ENCODE measurements at places on chromosomes 2 and 18.

- no peak for DNase-seq
Observed at GRCh38 chr2:176891105-176891504, 321.5 kb upstream of the HNRNPA3 start.

- no peak for DNase-seq
Observed at GRCh38 chr2:205245652-205246051, 436.6 kb upstream of the NRP2 start.

DNA sequence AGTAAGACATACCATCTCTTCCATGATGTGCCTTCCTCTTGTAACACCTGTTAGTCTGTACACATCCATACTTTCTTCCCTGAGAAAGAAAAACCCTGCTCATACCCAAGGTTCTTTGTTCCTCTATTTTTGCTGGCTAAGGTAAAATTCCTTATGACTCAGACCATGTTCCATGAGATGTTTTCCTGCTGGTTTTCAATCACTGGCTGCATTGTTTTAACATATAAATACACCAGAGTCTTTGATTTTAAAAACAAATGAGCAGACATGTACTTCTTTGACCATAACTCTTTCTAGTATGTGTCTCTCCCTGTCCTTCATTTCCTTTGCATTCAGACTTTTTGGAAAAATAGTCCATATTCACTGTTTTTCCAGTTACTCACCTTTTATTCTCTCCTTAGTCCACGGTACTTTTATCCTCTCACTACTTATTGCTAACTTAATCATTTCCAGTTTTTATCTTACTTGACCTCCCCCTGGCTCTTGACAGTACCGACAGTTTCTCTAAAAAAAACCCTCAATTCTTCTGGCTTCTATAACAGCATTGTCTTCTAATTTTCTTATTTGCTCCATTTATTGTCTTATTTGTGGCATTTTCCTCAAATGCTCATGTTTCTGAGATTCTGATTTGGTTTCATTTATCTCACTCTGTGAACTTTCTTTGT lies 4.3 kb downstream of the VAPA start:
- DNase-seq: no peak

DNA sequence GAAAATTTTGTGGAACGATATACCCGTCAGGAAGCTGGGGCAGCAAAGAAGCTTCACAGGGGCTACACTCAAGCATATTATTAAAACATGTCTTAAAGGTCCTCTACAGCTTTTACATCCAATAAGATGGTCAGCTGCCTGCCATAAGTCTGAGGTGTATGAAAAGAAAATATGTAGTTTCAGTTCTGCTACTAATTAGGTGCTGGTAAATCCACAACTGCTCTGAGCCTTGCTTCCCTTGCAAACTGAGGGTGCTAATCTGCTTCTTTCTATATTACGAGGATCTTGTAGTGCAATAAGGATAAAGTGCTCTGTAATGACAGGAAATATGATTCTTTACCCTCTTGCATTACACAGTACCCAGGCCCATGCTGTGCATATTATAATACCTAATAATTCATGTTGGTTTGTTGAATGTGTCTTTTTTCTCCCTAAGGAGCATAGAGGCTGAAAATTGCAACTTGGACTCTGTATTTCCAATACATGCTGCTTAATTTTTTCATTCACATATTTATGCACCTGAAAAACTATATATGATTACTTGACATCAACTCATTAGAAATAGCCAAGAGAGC lies 14.5 kb upstream of the SLC8A1 start:
- DNase-seq: no peak

DNA sequence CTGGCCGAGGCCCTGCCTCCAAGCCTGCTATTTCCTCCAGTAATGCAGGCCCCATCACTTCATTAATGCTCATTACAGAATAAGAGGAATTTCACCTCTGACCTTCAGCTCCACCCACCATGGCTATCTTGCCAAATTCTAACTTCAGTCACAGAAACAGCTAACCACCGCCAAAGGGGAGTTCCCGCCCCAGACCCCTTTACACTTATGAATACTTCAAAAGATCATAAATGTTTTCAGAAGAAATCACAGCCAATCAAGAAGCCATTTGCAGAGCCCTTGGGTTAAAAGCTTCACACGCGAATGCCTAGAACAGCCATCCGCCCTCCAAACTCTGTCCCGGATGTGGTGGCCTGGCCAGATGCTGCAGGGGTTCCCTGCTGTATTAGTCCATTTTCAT lies 73.8 kb upstream of the TWIST2 start:
- DNase-seq: no peak

GRCh38 chr2:167510071-167510759 lies 621.9 kb downstream of the XIRP2 start:
- DNase-seq: no peak

- DNase-seq: no peak
Observed at GRCh38 chr2:107615039-107615438, 211.7 kb upstream of the RGPD4 start.

DNA sequence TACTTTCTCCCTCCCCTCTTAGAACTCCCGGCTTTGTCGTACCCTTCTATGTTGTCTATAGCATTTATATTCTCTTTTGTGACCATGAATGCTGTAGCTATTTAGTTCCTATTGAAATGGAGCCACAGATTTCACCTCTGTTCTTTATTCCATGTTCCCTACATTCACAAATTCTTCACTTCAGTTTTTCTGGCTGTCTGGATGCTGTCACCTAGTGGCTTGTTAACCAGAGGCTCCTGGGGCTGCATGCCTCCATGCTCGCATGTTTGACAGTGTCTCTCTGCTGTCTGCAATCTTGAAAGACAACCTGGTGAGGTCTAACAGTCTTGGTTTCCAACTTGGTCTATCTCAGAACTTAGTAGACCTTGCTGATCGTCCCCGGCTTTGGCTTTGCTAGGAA lies 48.2 kb downstream of the CFAP221 start:
- DNase-seq: no peak

- DNase-seq: no peak
Observed at GRCh38 chr2:44148999-44149398, 19.7 kb upstream of the PPM1B start.

- no peak for DNase-seq
Observed at GRCh38 chr18:63315131-63315662, 4.4 kb downstream of the BCL2 start.

DNA sequence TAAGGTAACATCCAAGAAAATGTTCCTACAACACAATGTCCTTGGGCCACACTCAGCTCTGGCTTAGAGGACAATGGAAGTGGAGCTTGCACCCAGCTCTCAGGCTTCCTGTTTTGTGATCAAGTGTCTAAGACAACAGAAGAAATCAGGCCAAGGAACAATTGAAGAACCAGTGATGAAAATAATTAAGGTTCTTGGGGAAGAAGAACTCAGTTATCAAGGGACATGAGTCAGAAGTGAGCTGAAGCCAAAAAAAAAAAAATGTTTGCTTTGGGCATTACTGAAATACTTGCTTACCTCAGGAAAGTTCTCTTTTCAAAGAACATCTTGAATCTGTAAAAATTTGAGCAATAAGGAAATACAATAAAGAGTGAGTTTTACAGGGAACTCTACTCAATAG lies 299.0 kb downstream of the FBXO15 start:
- DNase-seq: no peak

- no peak for DNase-seq
Observed at GRCh38 chr18:1267021-1267420, 362.4 kb downstream of the ADCYAP1 start.

DNA sequence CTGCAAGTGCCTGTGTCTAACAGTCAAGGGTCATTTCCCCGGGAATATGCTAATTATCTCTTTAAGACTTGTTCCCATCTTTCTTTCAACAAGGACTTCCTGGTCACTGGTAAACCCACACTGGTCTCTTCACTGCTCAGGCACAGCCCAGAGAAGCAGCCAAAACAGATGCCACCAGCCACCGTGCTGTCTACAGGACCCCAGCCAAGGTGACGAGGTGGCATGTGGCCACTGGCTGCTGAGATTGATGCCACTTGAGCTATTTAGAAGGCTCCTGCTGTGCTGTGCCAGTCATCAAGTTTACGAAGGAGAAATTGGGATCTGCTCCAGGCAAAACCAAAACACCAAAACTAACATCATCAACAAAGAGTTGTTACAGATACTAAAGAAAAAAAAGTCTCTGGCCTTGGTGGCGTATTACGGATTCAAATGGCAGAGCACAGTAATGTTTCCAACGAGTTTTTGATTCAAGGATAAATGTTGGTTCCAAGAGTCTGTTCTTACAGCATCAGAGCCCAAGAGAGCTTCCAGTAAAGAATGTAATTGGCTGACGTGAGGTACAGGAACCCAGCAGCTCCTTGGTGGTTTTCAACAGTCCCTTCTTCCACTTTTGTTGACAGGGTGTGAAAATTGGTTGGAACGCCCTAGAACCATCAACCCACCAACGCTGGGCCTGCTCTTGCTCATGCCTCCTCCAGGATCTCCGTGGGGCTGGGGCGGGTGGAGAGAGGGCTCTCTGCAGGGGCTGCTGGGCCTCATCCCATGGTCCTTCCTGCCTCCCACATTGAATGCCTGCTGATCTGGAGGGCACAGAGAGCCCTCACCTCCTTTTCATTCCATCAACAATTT lies 63.7 kb upstream of the ZCCHC2 start:
- DNase-seq: no peak

DNA sequence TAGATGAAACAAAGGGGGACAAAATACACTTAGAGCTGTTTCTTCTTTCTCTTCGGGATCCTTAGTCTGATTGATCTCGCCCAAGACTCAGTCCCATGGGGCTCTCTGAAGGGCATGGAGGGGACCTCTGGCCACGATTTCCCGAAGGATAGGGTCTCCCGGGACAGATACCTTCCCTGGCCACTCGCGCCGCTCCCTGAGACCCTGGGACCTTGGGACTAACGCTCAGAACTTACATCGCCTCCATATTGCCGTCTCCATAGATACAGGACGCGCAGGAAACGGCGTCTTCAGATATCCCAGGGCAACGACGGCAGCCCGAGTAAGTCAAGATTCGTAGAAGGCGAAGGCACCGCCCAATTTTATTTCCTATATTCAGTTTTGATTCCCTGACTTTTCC lies at the start of gene CFAP65:
TSS of gene CFAP65 (minus strand) at position 265 of the 400 bp plus-strand sequence. CDS start 2,468 bp downstream, outside the sequence.
- DNase-seq: no peak

DNA sequence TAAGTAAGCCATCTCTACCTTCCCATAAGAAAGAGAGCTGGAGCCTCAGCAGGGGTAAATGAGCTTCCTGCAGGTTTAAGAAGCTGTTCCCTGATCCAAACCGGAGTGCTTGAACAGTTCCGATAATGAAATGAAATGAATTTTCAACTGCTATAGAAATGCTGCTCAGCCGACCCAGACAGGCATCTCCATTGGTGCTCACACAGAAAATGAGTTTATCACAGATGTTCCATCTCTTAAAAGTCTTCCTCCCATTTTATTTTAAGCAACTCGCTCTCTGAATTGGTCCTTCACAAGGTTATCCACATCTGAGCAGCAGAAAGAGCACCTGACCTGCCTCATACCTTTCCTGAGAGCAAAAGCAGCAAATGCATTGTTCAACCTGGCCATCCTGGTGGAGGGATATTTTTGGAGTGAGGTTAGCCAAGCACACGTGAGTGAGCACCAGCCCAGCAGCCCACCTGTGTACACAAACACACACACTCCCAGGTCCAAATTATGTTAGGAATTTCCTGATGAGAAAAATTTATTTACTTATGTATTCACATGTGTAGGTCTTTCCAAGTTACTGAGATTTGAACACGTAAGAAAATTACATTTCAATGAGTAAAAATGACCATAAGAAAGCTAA lies 42.2 kb upstream of the CCDC68 start:
- no peak for DNase-seq

DNA sequence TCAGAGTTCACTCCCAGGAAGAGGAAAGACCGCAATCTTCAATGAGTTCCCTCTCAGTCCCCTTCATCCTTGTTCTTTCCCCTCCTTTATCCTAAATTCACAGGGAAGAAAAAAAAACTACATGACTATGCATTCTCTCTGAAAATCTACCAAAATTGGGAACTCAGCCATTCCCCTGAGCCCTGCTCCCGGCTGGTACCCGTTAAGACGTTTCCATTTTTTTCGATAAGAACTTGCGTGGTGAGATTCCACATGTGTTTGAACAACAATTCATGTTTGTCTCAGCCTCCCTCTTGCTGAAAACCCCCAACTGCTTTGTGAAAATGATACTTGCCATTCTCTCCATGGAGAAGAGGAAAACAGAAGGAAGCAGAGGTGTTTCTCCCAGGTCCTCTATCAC lies 318.7 kb upstream of the ID2 start:
- DNase-seq: no peak

GRCh38 chr2:211453311-211453887 lies 897.0 kb downstream of the CPS1 start:
- no peak for DNase-seq

- DNase-seq: no peak
Observed at GRCh38 chr2:145038041-145038525, 518.2 kb upstream of the ZEB2 start.

DNA sequence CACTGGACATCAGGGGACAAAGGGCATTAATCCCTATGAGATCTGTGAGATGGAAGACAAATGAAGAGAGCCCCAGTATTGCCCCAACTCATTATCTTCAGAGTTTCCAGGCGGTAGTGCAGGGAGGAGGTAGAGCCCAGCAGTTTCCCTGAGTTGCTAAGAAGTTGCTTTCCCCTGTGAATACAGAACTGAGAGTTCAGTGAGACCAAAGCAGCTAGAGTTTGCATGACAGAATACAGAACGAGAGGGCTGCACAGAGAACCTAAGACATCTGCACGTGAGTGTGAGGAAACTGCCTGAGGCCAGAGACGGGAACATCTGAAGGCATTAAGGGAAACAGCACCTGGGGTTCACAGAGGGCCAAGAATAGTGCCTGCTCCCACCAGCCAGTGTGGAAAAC lies 18.1 kb upstream of the PGAP1 start:
- DNase-seq: peak; percentile 45

- no peak for DNase-seq
Observed at GRCh38 chr2:203761121-203761520, 54.7 kb downstream of the CD28 start.

DNA sequence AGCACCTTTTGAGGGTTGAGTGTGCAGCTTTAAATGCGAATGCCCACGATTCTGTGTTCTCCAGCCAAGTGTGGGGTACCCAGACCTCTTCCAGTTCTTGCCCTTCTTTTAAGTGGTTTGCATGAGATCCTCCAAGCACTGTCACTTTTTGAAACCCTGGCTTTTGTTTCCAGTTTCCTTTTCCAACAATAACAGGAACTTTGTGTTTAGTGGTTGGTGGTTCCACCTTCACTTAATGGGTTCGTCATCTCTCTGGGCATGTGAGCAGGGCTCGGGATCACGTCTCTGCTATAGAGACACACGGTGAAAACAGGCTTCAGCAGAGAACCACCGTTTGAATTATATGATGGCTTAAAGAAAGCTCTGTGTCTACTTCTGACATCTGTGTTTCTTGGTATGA lies 197.6 kb downstream of the LDLRAD4 start:
- DNase-seq: no peak

DNA sequence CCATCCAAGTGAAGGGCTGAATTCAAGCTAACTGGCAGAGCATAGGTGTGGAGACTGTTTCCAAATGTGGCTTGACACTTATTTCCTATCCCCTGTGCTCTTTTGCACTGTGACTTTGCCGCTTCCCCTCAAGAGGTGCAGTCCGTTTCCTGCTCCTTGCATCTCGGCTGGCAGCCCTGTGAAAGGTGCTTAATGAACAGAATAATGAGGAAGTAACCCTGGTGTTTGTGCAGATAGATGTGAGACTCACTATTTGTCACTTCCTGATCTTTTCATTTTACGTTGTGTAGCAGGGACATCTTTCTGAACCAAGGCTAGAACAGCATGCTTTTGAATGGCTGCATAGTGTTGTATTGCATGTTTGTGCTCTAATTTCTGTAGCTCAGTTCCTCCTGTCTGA lies 60.8 kb downstream of the CEP192 start:
- DNase-seq: peak; percentile 34

- peak; percentile 49 for DNase-seq
Observed at GRCh38 chr2:23385748-23386338, 864 bp downstream of the KLHL29 start.

GRCh38 chr2:10497797-10498251 lies 49.7 kb upstream of the ODC1 start:
- no peak for DNase-seq

Data from GM10248 (cell line).